ENCODE measurements at places on chromosomes 11 and 22.

- no peak overlapping the region for H3K4me3 ChIP-seq
- H3K4me1 ChIP-seq = no peaks in the 10 kb centered on the region
- H3K36me3 ChIP-seq = no peaks in the 10 kb centered on the region
- no peaks in the 10 kb centered on the region for H3K27me3 ChIP-seq
- DNase-seq = no peak
- no peak overlapping the region for H3K27ac ChIP-seq
Observed at GRCh38 chr11:9596926-9597464, 23.5 kb downstream of the WEE1 start.

DNA sequence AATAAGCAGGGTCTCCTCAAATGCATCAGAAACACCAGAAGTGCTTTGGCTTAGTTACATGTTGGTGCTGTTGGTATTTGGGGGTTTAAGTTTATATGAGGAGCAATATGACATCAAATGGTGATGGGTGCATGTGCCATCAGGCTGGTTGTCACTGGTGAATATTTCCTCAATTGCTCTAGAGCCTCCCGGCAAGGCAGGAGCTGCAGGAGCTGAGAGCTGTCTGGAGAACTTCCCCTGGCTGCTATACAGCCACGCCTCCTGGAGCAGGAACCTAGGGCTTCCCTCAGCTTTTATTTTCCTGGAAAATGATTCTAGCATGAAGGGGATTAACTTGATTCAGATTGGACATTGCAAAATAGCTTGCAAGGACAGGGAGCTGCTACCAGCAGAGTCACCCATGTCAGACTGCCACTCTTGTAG, 15.8 kb downstream of the IGLL5 start:
- no peaks in the 10 kb centered on the region for H3K27me3 ChIP-seq
- H3K27ac ChIP-seq = no peak overlapping the region
- no peaks in the 10 kb centered on the region for H3K4me1 ChIP-seq
- H3K36me3 ChIP-seq = no peaks in the 10 kb centered on the region

DNA sequence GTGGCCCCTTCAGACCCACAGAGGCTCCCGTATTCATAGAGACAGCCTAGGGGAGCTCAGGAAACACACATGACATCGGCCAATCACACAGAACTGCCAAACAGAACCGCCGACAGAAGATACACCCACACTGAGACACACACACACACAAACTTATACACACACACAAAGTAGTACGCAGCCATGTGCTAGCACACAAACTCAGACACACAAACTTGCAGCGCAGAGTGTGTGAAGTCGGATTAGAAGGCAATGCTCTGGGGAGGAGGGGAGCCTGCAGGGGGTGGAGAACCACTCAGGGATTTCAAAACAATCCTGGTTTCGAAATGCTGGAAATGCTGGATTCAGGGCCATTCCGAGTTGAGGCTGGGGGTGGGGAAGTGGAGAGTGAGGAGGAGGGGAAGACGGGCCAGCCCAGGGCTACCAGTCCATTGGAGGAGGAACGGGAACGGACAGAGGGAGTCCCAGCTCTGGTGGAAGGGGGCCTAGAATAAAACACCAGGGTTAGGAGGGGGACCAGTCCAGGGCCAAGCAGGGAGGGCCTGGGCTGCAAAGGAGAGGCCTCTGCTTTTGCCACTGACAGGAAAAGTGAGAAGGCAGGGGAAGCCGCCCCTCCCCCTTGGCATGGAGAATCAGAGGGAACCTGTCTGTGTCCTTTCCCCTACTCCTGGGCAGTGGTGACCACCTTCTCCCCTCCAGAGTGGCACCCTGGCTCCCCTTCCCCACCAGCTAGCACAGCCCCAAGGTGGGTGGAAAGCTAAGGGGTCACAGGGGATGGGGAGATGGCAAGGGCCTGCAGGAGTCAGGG, 4.4 kb downstream of the BCL9L start:
- no peaks in the 10 kb centered on the region for H3K27me3 ChIP-seq
- no peak for DNase-seq
- peak overlapping the region; percentile 95 for H3K4me3 ChIP-seq
- H3K36me3 ChIP-seq = no peaks in the 10 kb centered on the region

- no peak for DNase-seq
- no peaks in the 10 kb centered on the region for H3K36me3 ChIP-seq
- no peak overlapping the region for H3K4me3 ChIP-seq
- H3K4me1 ChIP-seq = peaks cover 3% of the 10 kb centered on the region
- H3K27me3 ChIP-seq = no peaks in the 10 kb centered on the region
- no peak overlapping the region for H3K27ac ChIP-seq
Observed at GRCh38 chr11:110311783-110312579, 15.6 kb upstream of the RDX start.

DNA sequence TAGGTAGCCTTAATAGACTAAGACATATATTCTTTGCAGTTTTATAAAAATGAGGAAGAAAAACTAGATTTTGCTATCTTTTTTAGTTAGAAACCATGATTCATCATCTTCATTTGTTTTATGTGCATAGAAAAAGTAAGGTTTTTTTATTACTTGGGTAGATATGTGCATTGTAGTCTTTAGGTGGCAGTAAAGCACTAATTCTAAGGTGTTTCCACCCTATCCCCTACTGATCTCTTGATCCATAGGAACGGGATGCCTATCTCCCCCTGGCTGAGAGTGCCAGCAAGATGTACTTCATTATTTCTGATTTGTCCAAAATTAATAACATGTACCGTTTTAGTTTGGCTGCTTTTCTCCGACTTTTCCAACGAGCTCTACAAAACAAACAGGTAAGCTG, 148.1 kb downstream of the DYNC2H1 start:
- no peak overlapping the region for H3K4me3 ChIP-seq
- no peaks in the 10 kb centered on the region for H3K27me3 ChIP-seq
- H3K36me3 ChIP-seq = no peaks in the 10 kb centered on the region
- DNase-seq = peak; percentile 37
